K562 (cell line): ENCODE measurements at places on chromosomes 5 and 9.

- DNase-seq = peak; percentile 75
Observed at GRCh38 chr9:91758491-91758981, 191.5 kb downstream of the ROR2 start.

DNA sequence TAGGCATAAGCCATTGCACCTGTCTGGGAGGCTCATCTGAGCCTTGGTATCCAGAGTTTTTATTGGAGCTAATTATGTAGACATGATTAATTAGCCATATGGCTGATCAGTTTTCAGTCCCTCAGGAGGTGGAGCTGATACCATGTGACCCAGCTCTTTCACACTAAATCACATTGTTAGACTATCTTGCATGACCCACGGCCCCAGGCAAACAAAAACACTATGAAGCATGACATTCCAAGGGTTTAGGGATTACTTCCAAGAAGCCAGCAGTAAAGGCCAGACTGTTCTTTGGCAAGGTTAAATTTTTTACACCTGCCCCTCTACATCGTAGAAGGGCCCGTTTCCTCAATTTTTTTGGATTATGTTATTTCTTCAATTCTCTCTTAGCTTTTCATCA lies 5.0 kb upstream of the C5orf24 start:
- no peak for DNase-seq

DNA sequence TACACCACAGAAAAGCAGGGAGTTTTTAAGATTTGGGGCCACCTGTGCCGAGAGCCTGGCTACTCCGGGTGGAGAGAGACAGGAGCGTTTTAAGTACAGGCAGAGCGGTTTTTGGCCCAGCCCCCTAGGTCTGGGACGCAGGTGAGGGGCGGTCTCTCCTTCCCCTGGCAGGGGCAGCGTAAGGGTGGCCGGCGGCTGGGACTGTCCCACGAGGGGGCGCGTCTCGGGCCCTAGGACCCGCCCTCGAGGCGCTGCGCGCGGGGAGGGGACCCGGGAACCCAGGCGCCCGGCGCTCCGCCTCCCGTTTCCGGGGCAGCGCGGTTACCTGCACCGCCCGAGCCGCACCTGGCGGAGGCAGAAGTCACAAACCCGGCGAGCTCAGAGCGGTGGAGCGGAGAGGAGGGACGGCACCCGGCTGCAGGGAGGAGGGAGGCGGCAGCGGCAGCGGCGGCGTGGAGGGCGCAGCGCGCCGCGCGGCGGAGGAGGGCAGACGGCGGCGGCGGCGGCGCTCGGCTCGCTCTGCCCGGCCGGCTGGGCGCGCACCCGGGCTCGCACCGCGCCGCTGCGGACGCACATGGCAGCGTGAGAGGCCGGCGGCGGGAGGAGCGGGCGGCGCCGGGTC lies at the start of gene WWC1:
Gene WWC1, plus strand, starts transcription at position 304 of the 622 bp plus-strand sequence. CDS start 508 bp downstream, outside the sequence.
- no peak for DNase-seq

DNA sequence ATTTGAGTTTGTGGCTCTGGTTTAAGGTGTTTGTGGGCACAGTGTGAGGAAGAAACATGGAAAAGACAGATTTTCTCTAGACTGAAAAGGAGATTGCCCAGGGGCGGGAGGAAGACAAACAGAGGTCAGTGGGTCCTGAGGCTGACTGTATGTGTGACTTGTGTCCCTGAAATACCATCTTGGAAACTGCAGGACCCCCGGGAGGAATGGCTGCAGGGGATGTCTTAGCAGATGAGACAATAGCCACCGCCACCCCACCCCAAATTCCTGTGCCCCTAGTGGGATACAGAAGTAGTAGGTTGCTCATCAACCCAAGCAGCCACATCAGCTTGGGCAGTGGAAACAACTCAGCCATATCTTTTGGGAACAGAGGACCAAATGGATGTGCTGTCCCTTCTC lies 1.7 kb upstream of the PSAT1 start:
- no peak for DNase-seq

DNA sequence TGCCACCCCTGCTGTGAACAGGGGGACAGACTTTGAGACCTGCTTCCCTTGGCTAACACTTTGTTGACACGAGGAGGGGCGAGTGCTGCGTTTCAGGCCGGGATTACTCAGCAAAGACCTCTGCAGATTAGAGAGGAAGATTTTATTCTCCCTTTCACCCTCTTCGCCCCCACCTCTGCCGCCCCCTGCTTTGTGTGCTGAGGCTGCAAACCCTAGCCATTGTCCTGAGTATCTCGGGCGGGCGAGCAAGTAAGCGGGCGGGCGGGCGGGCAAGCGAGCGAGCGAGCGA lies 6.0 kb downstream of the ISL1 start:
- no peak for DNase-seq

- DNase-seq = no peak
Observed at GRCh38 chr5:174901336-174901735, 177.0 kb downstream of the MSX2 start.

- DNase-seq = peak; percentile 19
Observed at GRCh38 chr9:36450110-36450732, 50.2 kb upstream of the RNF38 start.

DNA sequence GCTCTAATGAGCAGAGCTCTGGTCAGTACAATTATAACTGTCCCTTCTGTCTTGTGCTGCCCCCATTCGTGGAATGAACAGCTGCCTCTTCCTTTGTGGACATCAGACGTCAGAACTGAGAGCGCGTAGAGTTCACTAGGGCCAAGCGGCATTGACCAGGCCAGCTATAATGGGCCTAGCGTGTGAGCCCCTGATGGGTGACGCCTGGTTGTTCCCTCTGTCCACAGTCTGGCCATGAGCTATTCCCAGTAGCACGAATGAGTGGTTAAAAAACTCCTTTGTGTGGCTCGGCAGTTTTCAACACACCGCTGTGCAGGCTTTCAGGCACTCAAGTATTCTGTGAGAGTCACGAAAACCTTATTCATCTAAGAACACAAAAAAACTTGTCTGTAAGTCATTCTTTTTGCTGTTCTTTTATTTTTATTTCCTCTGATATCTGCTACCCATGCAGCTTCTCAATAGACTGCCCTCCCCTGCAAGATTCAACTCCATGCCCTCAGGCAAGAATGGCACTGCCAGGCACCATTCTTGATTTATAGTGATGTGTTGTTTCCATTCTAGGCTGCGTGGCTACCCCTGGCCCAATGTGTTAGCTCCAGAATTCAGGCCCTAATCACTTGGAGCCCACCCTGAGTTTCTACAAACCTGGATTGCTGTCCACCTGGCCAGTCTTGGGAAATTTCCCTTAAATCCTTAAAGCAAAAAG lies 52.5 kb downstream of the ANKDD1B start:
- DNase-seq = no peak

GRCh38 chr5:69078921-69079540 lies 14.8 kb upstream of the SLC30A5 start:
- DNase-seq = no peak
